ENCODE measurements at places on chromosomes 3 and 15.
A peak's percentile ranks its signal among the peaks of the same experiment; 100 is the strongest.

- DNase-seq, result no peak
Measured at GRCh38 chr15:67064607-67065530, 533 bp upstream of the SMAD3 start.

DNA sequence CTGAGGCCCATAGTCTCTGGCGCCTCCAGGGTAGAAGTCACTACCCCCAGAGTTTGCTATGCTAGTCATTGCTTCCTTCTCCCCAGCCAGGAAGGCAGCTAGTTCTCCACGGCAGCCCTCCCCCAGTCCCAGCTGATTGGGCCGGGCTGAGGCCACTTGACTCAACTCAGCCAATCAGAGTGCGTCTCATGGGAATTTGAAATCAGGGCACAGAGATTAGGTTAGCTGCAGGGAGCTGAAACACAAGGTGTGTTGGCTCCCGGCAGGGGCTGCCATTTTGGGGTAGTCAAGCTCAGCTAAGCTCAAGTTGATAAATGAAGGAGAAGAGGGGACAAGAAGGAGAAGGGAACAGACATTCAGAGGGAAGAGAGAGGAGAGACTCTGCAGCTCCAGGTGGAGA, 32.8 kb downstream of the LINGO1 start:
- DNase-seq, result no peak

GRCh38 chr3:158743664-158744566, 11.7 kb upstream of the RARRES1 start:
- DNase-seq, result no peak

DNA sequence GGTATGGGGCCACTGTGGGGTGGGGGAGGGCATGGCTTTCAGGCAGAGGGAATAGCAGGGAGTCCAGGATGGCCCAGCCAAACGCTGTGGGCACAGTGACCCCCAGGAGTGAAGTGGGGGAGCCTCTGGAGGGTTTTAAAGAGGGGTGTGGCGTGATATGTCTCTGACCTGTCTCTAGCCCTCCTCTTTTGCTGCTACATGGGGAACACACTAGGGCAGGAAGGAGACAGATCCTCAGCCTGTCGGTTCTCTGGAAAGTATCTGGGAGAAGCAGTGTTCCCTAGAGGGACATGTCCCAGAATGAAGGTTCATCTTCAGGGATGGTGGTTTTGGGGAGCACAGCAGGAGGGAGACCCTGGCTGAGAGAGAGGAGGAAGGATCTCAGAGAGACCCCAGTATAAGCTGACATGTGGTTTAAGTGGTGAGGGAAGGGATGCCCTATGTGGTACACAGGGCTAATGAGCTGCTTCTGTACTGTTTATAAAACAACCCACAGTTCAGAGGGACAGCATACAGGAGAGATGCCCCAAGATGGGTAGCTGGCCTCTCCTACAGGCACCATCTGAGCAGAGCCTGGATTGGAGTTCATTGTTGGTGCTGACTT, 37.7 kb downstream of the TRIM71 start:
- no peak for DNase-seq

- DNase-seq, result no peak
Measured at GRCh38 chr15:92846741-92847140, 53.4 kb upstream of the CHD2 start.

- DNase-seq, result no peak
Measured at GRCh38 chr3:111428301-111428700, 113.7 kb upstream of the CD96 start.

DNA sequence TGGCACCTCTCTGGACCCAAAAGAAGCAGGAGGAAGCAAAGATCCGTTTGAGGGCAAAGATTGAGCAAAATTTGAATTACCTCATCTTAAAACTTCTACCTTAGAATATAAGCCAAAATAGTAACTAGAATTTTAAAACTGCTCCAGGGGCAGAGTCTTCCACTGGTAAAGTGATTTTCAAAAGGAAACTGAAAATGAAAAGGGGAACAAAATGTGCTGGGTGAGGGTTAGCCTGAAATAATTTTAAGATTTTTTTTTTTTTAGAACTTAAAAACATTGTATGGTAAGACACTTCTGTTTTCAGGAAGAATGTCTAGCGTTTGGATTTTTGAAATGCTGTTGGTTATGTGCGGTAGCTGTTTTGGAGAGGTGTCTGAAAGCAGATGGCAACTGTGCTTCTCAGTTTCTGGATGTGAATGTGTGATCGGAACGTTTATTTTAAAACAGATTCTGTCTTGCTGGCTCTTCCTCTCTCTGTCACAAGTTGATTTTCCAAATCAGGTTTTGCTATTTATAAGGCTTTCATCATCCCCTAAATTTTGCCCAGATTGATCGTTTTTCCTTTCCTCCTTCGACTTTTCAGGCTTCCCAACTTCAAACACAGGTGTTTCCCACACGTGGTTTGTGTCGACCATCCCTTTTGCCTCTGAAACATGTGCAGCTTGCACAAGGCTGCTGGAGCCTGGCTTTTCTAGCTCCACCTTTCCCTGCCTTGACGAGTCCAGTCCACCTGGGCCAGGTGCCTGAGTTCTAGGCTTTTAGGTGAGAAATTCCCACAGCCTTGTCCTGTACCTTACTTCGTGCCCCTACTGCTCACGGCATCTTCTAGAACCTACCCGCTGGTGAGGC, 3.3 kb downstream of the LRRK1 start:
- no peak for DNase-seq

GRCh38 chr15:101065570-101066221, 146.5 kb downstream of the LRRK1 start:
- no peak for DNase-seq

DNA sequence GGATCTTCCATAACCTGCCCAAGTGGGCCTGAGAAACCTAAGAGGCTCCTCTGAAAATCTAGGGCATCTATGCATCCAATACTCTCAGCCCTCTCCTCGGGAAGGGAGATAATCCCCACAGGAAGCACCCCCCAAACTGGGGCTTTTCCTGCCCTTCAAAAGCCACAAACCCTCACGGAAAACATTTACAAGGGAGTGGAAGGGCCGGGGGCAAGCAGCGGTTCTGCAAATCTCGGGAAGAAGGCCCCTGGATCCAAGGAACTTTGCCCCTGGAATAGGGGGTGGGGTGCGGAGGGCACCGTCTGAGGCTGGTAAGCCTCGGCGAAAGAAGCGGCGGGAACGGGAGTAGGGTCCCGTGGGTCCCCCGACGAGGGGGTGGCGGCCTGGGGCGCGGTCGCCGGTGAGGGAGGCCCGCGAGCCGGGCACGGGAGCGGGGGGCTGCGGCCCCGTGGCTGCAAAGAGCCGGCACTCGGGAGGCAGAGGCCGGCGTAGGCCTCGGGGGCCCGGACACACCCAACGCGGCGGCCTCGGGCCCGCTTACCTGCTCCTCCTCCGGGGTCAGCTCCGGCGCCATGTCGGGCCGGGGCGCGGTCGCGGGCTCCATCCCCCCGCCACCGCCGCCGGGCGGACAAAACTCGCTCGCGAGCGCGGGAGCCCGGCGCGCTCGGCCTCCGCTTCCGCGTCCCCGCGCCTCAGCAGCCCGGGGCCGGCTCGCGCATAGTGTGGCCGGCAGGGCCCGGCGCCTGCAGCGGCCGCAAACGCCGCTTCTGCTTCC, 755 bp downstream of the PTPN9 start:
- no peak for DNase-seq

GRCh38 chr15:52481915-52482314, 46.8 kb downstream of the MYO5A start:
- peak; percentile 21 for DNase-seq

- DNase-seq, result no peak
Measured at GRCh38 chr3:43998370-43998835, 243.3 kb upstream of the TOPAZ1 start.

- DNase-seq, result peak; percentile 92
Measured at GRCh38 chr15:97504031-97504792, 456.3 kb upstream of the ARRDC4 start.

All from retinal pigment epithelial cell (primary cell).